ENCODE measurements at places on chromosomes 4 and X. TPM values are rescaled to one million over a fixed set of nuclear protein-coding genes. Genes with fewer than 3 reads are reported as not detected.

The ABCG2 gene
- 5.9 TPM for polyA plus RNA-seq

The SMIM31 gene
- polyA plus RNA-seq, result 0.57 TPM

The DCHS2 gene
- polyA plus RNA-seq, result 7.1 TPM

The FGF13 gene
- 24.7 TPM for polyA plus RNA-seq

The RAB39B gene
- polyA plus RNA-seq, result 2.8 TPM

The HELT gene
- polyA plus RNA-seq, result not detected

The RPA4 gene
- polyA plus RNA-seq, result not detected

The FAT4 gene
- 30.9 TPM for polyA plus RNA-seq

The SPIN2A gene
- 4.7 TPM for polyA plus RNA-seq

The HTRA3 gene
- polyA plus RNA-seq, result 8.4 TPM

DNA sequence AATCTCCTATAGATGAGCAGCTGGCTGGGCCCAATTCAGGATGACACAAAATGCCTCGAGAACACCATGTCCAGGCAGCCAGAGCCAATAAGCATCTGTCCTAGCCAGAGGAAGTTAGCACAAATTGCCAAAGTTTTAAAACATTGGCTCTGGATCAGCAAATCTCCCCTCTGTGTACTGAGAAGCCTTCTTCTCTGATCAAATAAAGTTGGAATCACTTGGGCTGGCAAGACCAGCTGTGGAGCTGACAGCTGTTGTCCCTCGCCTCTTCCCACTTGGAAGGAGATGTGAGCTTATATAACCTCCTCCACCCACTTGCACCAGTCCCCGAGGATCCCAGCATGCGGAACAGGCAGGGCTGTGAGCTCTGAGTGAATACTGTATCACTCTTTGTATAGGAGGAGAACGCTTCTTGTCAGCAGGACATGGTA, 183.9 kb downstream of the OPHN1 start:
- DNase-seq, result no peak

- no peak for DNase-seq
Measured at GRCh38 chrX:134631426-134632346, 26.6 kb downstream of the PLAC1 start.

DNA sequence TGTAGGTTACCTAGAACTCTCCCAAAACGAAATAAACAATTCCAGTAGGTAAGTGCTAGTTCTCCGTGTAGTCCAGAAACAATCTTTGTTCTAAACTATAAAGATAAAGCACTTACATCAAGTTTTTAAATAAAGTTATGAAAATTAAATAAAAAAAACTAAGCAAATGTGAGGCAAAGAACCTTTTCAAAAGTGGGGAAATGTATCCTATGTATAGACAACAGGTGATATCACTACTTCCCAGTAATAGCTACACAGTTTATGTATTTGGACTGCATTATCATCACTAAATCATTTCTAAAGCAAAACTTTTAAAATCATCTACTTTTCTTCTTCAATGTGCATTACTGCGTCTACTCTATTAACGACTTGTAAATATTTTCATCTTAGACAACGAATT, 2.0 kb downstream of the YTHDC1 start:
- no peak for DNase-seq

DNA sequence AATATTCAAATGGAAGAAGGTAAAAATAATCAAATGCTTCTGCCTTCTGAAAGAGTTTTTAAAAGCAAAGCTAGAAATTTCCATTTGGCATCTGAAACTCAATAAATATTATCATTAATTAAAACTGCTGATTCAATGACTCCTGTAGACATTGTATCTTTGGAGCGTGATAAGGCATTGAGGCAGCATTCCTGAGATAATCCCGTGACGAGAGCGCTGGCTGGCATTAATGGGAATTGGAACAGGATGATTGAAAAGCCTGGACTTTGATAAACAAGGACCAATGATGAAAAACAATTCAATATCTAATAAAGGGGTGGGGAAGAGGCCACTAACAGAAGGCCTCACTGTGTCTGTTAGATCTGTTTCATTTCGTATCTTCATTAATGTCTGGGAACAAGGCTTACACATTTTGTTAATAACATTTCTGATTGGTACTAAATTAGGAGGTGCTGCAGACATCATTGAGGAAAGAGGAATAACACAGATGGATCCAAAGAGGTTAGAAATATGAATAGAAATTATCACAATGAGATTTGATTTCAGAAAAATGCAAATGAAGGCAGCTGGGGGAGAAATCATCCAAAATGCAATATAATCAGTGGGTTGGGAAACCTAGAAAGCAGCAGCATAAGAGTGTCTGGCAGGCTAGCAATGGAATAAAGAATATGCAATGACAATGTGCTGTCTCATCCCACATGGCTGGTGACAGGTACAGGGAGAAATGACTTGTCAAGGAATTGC, 102.3 kb downstream of the SCD5 start:
- no peak for DNase-seq

GRCh38 chrX:154020536-154021115, 924 bp upstream of the IRAK1 start:
- no peak for DNase-seq

DNA sequence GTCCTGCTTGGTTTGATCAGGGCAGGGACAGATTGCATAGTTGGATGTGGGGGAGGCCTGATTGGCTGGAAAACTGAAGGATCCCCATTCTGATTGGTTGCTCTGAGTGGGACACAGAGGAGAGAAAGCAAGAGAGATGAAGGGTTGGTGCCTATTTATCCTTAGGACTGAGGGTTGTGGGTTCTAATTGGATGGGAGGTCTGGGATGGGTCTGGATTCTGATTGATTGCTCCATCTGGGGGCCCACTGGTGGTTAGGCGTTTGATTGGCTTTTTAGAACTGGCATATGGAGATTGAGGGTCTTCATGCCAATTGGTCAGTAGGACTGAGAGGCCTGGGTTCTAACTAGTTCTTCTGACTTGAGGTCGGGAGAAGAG, 644 bp upstream of the EBP start:
- no peak for DNase-seq

GRCh38 chrX:149720021-149720689, 8.3 kb downstream of the MAGEA11 start:
- no peak for DNase-seq

DNA sequence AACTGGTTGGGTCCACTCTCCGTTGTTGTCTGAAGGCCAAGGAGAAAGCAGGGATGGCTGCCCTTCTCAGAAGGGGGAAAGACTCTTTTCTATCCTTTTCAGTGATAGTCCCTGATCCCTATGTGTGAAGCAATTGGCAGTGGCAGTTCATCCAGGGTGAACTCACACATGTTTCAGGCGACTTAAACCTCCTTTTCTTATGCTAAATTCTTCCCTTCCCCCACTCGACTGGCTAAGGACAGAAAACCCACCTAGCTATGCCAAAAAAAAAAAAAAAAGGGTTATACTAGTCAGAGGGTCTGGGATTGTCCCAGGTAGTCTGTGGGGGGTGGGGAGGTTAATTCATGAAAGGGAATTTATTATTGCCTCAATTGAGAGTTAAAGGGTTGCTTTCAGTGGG, 12.2 kb upstream of the ZNF280C start:
- DNase-seq, result no peak

DNA sequence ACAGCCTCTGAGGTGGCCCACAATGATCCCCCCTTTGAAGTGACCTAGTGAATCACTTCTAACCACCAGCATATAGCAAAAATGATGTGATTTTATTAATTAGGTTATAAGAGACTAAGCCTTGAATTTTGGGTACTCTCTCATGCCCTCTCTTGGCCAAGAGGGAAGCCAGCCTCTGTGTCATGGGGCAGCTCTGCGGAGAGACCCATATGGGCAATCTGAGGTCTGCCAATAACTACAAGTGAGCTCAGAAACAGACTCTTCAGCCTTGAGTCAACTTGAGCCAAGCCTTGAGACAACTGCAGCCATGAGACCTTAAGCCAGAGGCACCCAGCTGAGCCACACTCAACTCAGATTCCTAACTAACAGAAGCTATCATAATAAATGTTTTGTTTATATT, 45.7 kb downstream of the MANBA start:
- no peak for DNase-seq

DNA sequence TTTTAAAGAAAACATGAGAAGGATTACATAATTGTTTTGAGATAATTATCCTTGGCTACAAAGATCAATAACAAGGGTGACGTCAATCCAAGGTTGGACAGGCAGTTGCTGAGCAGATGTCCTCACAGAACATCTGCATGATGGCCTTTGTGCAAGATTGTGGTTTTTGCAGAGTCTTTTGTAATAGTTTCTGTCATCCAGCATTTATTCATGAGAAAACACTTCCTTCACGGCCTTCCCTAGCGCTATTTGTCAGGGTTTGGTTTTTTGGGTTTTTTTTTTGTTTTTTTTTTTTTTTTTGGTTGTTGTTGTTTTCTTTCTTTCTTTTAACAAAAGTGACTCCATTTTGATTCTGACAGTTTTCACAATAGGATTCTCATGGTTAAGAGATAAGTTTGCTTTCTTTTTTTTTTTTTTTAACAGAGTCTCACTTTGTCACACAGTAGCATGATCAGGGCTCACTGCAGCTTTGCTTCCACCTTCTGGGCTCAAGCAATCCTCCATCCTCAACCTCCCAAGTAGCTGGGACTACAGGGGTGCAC, 31.5 kb upstream of the ELF2 start:
- no peak for DNase-seq

DNA sequence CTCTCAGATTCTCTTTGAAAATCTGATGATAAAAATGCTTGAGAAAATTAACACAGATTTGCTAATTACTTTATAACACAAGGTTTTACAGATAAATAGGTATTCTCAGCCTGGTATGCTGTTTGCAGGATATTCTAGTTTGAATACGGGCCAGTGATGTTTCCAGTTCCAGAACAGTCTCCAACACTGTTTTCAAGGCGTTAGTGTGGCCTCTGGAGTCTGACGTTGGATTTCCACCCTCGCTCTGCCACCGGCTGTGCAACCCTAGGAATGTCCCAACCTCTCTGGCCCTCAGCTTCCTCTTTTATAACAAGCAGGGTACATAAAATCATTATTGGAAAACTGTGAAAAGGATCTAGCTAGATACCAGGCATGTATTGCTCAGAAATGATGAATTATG, 23.8 kb upstream of the CYP4V2 start:
- DNase-seq, result no peak

DNA sequence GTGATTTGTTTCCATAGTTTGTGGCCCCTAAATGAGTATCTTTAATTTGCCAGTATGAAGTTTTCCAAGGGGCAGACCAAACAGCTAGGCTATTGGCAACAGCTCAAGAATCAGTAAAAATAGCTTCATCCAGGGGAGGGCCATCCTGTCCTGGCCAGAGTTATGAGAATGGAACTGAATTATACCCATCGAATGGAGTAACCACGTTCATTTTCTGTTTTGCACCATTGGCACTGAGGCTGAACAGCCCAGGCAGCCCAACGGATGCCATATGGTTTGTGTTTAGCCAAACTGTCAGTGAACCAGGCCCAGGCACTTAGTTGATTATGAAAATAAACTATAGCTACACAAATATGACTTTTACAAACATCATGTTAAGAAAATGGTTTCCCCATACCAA, 17.7 kb upstream of the ASB5 start:
- no peak for DNase-seq

- DNase-seq, result no peak
Measured at GRCh38 chrX:136258951-136259350, 7.8 kb upstream of the MAP7D3 start.

All from renal pelvis (tissue), 12 donors.